Fibroblast of skin of right biceps (primary cell): ENCODE measurements at places on chromosomes 2 and 18.

- DNase-seq, result no peak
Measured at GRCh38 chr2:240786871-240787311, 33.1 kb downstream of the KIF1A start.

- no peak for DNase-seq
Measured at GRCh38 chr2:178474560-178474959, 3.8 kb downstream of the FKBP7 start.

- no peak for DNase-seq
Measured at GRCh38 chr18:34957864-34958259, 83.4 kb upstream of the MAPRE2 start.

GRCh38 chr2:141554810-141555209 is 576.0 kb downstream of the LRP1B start:
- peak; percentile 46 for DNase-seq

- DNase-seq, result no peak
Measured at GRCh38 chr2:26528836-26529235, 50.9 kb upstream of the OTOF start.

GRCh38 chr2:188875104-188875503 is 99.1 kb upstream of the COL3A1 start:
- no peak for DNase-seq

- DNase-seq, result no peak
Measured at GRCh38 chr2:26679867-26680266, 12.7 kb upstream of the KCNK3 start.

DNA sequence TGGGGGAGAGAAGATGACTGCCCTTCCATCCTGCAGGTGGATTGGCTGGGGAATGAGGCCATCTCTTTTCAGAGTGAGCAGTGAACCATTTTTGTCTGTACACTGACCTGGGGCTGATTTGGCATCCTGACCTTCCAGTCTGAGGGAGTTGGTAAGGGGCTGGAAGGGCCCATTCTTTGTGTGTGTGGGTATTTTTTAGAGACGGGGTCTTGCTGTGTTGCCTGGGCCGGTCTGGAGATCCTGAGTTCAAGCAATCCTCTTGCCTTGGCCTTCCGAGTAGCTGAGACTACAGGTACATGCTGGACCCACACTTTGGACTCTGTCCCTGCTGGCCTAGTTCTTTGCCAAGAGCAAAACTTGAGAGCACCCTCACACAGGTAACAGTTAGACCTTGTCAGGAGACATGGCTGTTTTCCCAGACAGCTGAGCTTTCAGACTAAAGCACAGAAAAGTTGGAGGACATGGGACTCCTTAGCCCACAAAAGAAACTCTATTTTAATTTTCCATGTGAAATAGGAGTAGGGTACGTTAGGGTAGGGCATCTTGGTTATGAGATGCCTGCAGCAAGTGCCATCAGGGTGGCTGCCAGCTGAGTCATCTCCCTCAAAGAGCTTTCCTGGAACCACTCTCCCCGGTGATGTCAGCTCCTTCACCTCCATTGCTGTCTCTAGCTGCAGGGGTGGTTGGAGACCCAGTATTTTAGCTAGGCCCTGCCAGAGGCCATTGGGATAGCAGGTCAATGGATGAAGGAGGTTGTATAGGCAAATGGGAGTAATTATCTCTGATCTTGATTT is 60.7 kb downstream of the DGKD start:
- DNase-seq, result peak; percentile 19

- DNase-seq, result no peak
Measured at GRCh38 chr2:230864122-230864604, 579 bp upstream of the ITM2C start.

DNA sequence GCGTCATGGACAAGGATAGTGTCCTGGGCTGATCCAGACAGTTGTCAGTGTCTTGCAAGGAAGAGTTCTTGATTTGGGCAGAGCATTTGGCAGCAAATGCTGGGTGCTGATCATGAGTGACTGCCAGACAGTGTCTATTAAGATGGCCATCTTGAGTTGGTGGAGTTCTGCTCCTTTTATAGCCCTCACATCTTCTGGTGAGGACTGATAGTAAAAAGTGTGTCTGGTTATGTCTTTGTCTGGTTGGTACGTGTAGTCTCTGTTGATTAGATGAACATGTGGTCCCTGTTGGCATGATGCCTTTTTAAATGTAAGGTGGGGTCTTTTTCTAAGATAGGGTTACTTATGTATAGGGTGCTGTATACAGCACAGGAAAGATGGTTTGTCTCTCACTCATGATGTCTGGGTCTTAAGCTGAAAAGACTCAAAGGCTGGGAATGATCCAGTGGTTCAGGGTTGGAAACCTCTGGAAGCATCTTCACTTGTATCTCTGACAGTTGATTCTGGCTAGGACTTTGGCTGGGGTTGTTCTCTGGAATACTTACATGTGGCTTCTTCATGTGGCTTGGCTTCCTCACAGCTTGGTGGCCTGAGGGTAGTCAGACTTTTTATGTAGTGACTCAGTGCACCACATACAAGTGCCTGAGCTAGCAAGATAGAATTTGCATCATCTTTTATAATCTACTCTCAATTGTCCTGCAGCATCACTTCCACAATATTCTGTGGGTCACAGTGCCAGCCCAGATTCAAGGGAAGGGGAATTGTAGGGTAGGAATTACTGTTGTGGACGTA is 11.8 kb downstream of the MTX2 start:
- peak; percentile 82 for DNase-seq
